ENCODE measurements at places on chromosomes 1 and 21.

GRCh38 chr21:38246511-38246910, 10.3 kb upstream of the KCNJ15 start:
- DNase-seq = no peak

DNA sequence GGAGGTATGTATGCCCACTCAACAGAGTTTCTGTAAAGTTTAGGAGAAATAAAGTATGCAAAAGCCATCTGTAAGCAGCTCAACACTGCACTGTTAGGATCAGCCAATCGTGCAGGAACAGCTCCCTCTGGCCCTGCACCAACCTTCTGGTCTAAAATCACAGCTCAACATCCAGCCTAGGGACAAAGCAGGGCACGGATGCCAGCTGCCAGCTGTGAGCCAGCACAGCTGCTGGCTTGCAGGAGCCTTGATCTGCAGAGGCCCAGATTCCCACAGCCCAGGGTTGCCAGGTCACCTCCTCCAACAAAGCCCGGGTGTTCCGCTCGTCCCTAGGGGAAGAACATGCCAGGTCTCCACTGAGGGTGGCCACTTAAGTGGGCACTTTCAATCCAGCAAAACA, 8.6 kb downstream of the ACOT7 start:
- DNase-seq = no peak

DNA sequence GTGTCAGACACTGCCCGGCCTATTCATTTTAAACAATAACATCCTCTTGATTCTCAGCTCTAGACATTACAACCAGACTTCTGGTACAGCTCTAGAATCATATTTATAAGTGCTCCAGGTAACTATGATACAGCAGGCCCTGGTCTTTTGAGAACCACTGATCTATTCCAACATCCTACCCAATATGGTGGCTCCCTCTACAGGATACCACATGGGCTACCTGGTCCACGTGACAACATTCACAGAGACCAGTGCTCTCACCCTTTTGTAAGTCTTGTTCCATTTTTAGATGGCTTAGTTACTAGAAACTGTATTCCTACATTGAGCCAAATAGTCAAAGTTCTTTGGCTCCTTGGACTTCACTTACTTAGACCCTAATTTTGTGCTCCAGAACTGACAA, 102.9 kb downstream of the PTPN14 start:
- DNase-seq = no peak

- no peak for DNase-seq
Measured at GRCh38 chr1:182681568-182681912, 2.8 kb downstream of the RGS8 start.

DNA sequence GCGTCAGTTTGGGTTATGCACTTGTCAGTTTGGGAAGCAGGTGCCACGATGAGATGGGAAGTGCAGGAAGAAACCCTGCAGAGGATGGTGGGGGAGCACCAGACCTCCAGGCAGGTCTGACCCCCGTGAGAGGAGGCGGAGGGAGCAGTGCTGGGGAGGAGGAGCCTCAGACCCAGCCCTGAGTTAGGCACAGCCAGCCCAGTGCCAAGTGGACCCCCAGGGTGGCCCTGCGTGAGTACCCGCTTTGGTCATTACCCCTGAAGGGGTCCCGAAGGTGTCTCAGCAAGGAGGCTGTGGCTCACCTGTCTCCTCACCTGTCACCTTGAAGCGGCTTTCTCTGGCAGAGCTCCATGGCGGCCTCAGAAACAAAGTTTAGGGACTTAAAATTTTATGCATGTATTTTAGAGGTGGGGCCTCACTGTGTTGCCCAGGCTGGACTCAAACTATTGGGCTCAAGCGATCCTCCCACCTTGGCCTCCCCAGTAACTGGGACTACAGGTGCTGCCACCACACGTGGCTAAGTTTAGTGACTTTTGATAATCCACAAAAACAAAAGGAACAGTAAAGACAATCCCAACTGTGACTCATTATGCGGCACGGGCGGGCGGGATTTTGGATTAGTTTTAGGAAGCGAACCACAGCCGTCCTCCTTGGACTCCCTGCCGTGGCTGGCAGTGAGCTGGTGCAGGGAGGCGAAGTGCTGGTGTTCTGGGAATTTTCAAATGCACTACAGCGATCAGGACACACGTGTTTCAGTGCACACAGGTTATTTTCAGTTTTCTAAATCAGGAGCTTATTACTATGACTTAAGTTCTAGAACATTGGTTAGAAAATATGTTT, 4.7 kb downstream of the AGPAT3 start:
- DNase-seq = no peak

DNA sequence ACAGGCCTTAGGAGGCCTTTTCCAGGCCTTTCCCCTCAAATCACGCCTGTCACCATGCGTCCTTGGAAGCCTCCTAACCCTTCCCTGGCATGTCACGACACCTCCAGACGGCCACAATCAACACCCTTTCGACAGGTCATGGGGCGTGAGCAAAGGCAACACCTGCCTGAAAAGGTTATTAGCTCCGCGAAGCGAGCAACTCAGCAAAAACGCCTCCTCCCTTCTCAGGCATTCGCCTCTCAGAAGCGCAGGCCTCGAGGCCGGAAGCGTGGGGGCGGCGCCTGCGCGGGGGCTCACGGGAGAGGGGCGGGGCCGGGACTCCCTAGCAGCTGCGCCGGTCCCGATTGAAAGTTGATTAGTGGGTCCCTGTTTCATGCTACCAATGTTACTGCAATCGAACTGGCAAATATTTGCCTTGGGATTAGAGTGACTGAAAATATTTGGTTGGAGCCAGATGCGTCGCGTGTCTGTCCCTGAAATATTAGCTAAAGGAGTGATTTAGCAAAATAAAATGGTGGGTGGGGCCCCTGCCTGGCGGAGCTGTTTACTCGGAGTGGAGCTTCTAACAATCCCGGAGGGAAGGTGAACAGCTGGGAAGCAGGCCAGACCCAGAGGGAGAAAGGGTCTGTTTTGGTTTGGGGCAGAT, 44.9 kb downstream of the GFI1 start:
- no peak for DNase-seq

GRCh38 chr21:46187261-46187660, 3.0 kb upstream of the SPATC1L start:
- DNase-seq = no peak

DNA sequence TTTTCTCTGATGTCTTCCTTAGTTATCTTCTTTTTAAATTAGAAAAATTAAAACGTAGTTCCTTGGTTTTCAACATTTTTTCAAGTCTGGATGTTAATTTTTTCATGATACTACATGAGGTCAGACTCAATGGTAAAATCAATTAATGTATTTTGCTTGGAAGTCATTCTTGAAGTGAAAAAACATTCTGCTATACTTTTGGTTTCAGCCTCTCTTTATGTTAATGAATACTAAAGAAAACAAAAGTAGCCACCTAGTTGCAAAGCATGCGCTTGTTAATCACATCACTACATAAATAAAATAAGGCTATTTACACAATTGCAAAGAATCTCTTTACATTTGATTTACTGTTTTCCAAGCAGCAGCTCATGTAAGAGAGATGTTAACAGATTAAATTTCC, 170.4 kb downstream of the LIPI start:
- DNase-seq = no peak

DNA sequence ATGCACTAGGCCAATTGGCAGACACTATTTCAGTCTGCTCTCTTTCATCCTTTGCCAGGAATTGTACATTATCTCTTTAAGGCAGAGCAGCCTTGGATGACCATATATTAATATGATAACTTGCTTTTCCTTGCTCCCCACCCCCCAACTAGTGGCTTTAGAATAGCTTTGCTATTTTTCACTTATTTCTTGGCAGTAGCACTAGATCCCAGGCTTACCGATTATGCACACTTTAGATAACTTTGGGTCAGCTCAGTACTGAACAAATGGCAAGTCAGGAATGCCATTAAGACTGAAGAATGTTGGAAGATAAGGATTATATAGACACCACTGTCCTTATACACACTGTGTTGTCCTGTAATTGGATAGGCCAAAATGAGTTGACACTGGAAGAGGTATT, 146.4 kb downstream of the FGGY start:
- no peak for DNase-seq

DNA sequence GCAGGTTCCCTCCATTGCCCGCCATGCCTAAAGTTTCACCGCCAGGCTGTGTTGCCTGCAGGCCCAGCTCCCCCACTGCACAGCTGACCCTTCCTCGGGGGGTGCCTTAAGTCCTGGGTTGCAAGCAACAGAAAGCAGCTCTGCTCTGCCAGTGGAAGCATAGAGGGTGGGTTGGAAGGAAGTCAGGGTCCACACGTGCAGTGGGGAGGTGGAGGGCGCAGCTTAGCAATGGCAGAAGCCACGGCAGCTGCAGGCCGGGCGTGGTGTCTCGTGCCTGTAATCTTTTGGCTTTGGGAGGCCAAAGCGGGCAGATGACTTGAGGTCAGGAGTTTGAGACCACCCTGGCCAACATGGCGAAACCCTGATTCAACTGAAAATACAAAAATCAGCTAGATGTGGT, 106.3 kb upstream of the TMEM51 start:
- DNase-seq = no peak

DNA sequence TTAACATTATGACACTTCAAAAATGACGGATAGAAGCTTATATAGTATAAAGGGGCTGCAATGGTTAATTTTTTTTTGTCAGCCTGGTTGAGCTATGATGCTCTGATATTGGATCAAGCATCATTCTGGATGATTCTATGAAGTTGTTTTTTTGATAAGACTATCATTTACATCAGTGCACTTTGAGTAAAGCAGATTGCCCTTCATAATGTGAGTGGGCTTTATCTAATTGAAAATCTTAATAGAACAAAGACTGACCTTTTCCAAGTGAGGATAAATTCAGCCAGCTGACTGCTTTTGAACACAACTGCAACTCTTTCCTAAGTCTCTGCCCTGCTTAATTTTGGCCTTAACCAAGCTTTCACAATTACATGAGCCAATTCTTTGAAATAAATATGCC, 1476.2 kb downstream of the NCAM2 start:
- DNase-seq = no peak

DNA sequence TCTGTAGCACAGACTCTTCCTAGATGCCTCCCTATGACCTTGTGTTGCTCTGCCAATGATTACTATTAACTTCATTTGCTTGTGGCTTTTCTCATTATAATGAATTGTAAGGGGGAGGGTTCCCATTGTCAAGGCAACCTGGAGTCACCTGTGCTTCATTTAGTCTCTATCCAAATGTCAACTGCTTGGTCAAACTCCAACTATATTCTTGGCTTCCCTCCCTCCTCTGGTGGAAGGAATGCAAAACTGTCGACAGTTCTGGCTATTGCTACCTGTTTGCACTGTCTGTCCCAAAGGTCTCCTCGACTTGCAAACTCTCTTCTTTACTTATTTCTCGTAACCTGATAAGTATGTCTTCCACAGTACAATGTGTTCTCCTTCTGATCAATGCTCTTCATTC, 100.3 kb downstream of the CACNA1E start:
- DNase-seq = no peak

DNA sequence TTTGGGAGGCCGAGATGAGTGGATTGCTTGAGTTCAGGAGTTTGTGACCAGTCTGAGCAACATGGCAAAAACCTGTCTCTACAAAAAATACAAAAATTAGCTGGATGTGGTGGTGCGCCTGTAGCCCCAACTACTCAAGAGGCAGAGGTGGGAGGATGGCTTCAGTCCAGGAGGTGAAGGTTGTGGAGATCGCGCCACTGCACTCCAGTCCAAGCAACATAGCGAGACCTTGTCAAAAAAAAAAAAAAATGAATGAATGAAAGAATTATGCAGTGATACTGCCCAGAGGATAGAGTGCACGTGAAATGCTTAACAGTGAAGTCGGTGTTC, 429 bp upstream of the DPH2 start:
- DNase-seq = no peak

DNA sequence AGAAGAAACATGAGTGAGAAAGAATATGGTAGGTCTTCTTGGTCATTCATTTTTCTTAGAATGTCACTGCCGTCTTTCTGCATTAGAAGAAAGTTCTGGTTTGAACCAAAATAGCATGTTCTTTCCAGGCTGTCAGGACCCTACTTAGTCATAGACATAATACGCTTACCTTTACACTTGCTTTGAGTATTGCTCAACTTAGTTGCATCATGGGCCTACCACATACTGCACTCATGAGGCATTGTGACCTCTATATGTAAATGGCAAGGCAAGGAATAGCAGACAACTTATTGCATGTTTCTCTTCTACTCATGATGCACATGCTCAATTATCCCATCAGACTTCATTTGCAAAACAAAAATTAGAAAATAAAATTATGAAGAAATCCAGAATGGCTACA, 415.0 kb downstream of the HLX start:
- DNase-seq = no peak

DNA sequence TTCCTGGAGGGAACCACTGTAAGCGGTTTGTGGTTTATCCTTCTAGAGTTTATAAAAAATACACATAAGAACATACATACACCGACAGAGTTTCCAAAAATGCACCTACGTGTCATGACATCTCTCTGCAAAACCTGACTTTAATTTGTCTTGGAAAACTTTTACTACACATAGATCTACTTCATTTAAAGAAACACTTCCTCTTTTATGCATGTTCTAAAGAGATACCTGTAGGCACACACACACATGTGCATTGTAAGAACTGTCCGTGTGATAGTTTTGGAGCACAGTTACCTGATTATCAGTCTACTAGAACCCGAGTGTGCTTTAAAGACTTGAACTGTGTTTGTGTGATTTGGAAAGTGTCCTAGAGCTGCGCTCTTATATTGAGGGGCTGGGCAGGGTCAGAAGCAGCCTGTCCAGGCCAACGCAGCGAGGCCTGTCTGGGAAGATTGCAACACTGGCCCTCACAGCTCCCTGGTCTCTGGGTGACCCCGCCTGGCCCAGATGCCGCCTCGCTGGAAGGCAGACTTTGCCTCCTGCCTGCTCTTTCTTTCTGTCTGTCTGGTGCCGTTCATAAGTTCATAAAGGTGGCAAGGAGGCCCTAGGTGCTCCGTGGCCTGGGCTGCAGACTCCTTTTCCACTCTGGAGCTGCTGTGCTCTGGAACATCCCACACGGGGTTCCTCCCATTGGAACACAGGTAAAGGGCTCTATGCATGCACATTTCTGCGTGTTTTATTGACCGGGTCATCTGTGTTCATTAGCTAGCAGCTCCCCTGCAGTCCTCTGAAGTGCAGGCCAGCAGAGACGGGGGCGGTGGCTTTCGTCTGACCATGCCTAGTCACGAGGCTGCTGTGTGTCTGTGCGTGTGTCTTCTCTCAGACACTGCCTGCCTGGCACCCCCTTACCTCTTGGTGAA, 46.3 kb downstream of the AGPAT3 start:
- DNase-seq = no peak

DNA sequence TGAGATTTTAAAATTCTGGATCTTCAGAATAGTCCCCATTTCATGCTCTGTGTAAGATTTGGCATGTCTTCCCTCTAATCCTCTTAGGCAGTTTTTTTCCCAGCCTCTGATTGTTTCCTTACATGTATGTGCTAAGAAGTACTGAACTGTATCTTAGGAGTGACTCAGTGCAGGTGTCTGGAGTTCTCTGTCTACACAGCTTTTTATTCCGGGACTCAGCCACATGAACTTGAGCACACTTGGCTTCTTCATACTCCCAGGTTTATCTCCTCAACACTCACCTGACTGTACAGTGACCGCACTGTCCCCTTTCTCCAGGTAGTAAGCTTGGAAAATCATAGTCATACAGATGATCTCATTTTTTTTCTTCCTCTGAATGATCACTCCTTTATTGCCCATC, 50.7 kb downstream of the SYT14 start:
- DNase-seq = no peak

Data from GM06990 (cell line).